ENCODE measurements at places on chromosomes 13 and 19. TPM values are rescaled to one million over a fixed set of nuclear protein-coding genes. Genes with fewer than 3 reads are reported as not detected.

Gene TGFBR3L
- 1.1 TPM for total RNA-seq

DNA sequence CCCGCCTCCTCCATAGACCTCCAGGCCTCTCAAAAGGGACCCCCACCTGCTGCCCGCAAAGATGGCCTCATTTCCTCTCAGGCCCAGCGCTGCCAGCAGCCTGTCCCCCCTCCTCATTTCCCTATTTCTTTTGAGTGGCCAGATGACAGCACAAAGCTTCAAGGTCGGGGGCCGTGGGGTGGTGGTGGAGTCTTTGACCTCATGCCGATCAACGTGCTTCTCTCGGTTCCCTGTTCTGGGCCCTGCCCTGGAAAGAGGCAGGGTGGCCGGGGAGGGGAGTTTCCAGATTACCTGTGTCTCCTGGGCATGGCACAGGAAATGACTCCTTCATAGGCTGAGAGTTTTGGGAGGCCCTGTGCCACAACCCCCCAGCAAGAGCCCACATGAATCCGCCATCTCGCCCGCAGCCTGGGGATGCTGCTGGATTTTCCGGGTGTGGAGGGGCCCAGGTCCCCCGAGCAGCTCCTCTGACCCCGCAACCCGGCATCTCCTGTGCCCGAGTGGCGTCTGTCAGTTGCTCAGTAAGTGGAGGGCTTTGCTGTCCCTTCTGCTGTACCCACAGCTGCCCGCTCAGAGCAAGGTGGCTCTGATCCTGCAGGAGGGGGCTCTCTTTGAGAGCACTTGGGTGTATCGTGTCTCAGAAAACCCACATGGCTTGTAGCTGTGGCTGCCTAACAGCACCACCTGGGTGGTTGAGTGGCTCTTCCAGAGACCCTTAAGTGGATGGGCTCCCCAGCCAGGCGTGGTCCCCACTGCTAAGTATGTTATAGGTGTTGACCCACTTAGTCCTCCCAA, 139.4 kb downstream of the SIPA1L3 start:
- no peak for DNase-seq

DNA sequence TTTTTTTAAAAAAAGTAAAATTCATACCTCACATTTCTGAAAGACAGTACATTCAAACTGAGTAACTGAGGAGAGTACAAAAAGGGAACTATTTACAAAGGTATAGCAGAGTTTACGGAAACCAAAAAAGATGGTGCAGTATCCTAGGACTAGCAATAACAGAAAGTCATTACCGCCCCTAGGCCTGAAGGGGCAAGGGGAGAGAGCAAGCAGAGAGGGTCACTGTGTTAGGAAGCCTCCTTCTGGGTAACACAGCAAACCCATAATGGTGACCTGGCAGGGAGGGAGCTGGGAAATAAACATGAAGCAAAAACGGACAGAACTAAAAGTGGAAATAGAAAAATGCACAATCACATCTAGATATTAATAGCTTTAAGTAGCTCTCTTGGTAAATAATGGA, 8.2 kb downstream of the VWA8 start:
- no peak for DNase-seq

Gene LHB
- total RNA-seq: 1.8 TPM

GRCh38 chr13:97295283-97296182, 73.4 kb downstream of the MBNL2 start:
- DNase-seq: peak; percentile 84

Gene SIAH3
- 0.10 TPM for total RNA-seq

Gene RNF113B
- not detected for total RNA-seq

Gene SPIB
- not detected for total RNA-seq

DNA sequence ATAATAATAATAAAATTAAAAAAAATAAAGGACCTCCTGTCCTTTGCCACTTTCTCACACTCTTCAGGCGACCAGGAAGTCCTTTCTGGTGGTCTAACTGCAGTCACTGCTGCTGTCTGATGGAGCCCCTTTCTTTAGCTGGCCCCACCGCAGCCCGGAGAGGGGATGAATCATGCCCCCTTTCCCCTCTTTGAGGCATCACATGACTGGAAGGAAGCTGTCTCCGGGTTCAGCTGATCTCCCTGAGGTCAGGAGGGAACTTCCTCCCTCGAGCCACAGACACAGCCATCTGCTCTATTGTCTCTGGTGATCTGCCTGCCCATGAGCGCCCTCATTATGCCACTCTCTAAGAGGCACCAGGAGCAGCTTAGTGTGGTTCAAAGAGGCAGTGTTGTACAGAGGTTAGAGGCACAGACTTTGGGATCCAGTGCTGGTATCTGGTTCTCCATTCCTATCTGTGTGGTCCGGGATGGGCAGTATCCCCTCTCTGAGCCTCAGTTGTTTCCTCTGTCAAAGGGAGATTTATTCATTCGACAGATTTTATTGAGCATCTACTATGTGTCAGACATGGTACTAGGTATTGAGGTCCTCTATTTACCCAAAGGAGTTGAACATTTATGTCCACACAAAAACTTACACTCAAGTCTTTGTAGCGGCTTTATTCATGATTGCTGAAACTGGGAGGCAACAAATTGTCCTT, 30.0 kb downstream of the VAV1 start:
- peak; percentile 5 for DNase-seq

DNA sequence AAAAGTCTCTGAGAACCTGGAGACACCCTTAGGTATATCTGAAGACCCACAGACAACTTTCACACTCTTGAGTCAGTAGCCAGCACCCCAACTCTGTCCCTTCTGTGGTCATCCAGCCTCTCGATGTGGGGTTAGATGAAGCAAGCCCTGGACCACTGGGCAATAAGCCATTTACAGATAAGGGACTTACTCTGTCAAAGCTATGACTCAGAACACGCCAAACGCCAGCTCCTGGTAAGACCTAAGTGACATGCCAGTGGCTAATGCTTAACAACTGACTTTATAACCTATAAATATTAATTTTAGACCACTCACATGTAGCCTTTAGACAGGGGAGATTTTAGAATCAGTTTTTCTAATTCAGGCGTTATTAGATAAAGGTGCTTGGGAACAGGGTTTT, 85.7 kb downstream of the SHISA2 start:
- DNase-seq: peak; percentile 87

GRCh38 chr13:74217811-74218210, 83.6 kb upstream of the KLF12 start:
- no peak for DNase-seq

Gene FGF22
- total RNA-seq: not detected

GRCh38 chr13:22837980-22838647, 342.7 kb upstream of the SGCG start:
- no peak for DNase-seq

GRCh38 chr19:45471931-45472562, 4.3 kb downstream of the FOSB start:
- peak; percentile 56 for DNase-seq

DNA sequence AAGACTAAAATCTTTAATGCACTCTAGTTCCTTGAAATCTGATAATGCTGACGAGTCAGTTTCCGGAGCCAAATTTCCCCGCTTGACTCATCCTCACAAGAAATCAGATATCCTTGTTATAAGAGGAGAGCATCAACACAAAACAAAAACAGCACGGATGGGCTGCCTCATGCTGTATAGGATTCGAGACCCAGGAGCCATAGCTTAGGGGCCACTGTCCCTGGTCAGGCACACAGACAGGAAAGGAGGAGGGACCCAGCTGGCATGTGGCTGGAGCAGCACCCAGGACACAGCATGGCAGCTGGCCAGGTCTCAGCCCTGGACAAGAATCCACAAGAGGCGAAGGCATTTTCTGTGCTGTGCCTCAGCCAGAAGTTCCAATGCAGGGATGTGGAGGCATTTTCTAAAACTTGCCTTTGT, 110.2 kb upstream of the SPATA13 start:
- DNase-seq: peak; percentile 49

GRCh38 chr19:906480-906879, 6.5 kb downstream of the R3HDM4 start:
- DNase-seq: no peak

DNA sequence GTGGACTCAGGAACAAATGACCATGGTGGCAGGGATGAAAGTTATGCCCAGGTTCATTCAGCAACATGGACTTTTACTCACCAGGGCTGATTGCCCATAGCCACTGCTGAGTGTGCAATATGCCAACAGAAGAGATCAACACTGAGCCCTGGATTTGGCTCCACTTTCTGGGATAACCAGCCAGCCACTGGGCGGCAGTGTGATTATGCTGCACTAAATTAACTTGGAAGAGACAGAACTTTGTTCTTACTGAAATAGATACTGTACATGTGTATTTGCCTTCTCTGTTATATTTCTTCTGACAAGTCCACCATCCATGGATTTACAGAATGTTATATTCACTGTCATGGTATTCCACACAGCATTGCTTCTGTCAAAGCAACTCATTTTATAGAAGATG, 257.4 kb downstream of the TDRD3 start:
- peak; percentile 2 for DNase-seq

- no peak for DNase-seq
Measured at GRCh38 chr13:22427783-22428182, 753.0 kb upstream of the SGCG start.

Gene ZNF345
- 0.96 TPM for total RNA-seq

DNA sequence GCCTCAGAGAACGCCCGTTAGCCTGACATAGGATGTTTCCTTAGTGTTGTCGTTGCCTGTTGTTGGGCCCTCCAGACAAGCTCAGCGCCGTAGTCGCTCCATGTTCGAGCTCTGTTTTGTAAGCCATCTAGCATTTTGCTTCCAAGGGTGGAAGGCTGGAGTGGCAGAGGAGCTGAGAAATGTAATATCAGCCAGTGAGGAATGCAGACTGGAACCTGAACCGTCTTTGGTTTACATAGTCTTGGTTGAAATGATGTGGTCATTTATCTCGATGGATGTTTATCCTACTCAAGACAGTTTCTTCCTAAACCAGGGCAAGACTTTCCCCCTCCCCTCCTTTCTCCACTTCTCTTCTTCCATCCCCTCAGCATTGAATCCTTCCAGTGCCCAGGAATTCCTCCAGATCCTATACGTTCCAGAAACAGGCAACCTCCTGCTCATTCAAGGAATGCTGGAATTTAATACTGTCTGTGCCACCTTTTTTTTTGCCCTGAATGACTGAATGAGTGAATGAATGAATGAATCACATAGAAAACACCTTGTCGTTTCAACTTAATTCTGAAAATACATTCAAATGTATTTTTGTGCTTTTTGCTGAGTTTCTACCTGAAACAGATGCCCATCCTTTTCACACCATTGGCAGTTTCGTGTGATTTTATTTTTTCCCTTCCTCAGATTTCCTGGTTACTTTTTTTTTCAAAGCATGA, 109.5 kb upstream of the MBNL2 start:
- DNase-seq: no peak

Gene METTL21C
- not detected for total RNA-seq

DNA sequence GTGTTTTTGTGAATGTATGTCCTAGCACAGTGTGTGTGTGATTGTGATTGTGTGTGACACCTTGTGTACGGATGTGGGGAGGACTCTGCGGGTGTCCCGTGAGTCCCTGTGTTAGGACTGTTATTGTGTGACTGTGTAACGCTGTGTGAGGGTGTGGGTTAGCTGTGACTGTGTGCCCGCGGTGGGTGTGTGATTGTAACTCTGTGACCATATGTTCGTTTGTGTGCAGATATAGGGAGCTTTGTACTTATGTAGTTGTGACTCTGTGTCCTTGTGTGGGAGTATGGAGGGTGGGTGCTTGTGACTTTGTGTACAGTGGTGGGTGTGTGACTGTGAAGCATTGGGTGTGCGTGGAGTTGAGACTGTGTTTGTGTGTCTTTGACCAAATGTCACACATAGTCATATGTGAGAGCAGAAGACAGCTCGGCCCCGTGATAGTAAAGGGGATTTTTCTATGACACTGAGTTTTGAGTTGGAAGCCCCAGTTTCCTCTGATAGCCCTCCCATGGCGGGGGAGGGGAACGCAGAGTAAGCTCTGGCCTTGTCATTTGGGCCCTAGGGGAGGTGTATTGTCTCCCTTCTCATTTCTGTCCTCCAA, 949 bp upstream of the ZNF260 start:
- DNase-seq: peak; percentile 16

DNA sequence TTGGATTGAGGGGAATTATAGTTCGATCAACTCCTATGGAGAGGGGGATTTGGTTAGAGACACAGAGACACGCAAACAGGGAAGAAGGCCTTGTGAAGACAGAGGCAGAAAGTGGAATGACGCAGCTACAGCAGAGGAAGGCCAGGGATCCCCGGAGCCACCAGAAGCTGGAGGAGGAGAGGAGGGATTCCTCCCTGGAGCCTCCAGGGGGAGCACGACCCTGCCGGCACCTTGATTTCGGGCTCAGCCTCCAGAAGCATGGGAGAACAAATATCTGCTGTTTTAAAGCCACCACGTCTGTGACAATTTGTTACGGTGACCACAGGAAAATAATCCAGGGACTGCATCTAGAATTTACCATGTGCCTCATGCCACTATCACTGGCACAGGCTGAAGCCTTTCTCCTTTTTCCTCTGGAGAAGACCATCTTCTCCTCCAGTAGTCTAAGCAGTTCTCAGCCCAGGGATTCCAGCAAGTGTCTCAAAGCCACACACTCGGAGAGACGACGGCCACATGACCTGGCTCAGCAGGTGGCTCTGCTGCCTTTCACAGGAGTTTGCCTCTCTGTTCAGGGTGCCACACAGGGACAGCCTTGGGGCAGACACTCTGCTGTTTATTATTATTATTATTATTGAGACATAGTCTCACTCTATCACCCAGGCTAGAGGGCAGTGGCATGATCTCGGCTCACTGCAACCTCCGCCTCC, 39.9 kb upstream of the CCNE1 start:
- DNase-seq: peak; percentile 51

DNA sequence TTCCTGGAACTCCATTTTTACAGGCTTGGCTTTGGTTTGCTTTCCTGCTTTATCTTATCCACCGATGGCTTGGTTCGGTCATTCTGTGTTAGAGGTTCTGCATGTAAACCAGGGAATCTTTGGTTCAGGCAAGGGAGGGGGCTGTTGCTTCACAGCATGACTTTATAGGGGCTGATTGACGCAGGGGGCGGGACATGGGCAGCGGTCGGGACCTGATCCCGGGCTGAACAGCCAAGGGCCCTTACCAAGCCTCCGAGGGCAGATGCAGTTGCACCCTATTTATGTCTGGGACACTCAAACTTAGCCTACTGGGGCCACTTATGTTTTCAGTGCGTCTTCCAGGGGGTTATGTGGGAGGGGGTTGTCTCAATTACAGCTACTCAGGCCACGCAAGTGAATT, 312.4 kb downstream of the ZNF536 start:
- no peak for DNase-seq

Gene ADM5
- total RNA-seq: 0.34 TPM

Gene ZNF563
- 0.42 TPM for total RNA-seq

GRCh38 chr19:6482343-6482686, 728 bp upstream of the DENND1C start:
- DNase-seq: no peak

DNA sequence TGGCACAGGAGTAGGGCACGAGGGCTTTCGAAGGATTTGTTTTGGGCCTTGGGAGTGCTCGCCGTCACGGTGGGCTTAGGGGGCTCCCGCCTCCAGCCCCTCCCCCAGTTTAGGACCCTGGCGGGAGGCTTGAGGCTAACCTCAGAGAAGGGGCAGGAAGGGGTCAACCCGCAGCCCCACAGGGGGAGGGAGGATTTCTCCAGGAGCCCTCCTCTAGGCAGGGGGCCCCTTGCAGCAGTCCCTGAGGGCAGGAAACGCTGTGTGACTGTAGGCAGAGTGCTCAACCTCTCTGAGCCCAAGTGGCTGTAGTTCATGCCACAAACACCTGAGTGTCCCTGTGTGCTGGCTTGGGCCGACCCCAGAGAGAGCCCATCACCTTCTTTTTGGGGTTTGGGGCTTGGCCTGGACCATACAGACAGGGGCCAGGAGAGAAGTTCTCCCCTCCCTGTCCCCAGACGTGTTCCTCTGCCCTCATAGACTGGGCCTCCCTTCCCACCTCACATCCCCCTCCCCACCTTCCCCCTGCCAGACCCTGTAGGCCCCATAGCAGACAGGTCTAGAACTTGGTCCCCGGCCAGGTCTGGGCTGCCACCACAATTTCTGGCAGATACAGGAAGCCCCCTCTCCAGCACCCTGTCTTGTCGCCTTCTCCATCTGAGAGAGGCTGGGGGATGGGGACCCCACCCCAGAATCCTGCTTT, 8.1 kb downstream of the ISYNA1 start:
- DNase-seq: no peak
